ENCODE measurements at places on chromosomes 2 and 18.

GRCh38 chr2:196902828-196903227 is 23.7 kb downstream of the PGAP1 start:
- no peak for DNase-seq

DNA sequence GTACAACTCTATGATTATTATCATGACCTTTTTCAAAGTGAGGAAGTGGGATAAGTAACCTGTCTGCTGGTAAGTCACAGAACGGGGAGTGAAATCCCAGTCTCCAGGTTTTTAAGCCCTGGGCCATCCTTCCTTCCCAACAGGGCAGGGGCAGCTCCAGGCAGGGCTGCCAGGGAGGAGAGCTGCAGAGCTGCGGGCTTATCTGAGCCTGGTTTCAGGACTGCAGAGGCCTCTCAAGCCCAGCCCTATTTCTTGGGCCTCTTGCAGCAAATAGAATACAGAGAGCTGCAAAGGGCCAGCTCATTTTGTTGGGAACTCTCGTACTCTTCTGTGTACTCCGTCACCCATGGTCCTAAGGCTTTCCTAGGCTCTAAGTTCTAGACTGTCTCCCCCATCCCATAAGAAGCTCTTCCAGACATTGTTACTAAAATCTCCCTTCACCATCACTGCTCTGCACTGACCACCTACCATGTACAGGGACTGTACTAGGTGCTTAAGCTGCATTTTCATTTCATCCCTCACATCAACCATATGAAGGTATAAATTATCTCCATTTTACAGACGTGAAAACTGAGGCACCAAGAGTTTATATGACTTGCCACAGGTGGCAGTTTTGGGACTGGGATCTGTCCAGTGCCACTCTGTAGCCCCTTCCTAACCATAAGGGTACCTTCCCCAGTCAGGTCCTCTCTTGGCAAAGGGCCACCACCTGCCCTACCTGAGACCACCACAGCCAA is 3.1 kb downstream of the RAB11FIP5 start:
- DNase-seq = no peak

DNA sequence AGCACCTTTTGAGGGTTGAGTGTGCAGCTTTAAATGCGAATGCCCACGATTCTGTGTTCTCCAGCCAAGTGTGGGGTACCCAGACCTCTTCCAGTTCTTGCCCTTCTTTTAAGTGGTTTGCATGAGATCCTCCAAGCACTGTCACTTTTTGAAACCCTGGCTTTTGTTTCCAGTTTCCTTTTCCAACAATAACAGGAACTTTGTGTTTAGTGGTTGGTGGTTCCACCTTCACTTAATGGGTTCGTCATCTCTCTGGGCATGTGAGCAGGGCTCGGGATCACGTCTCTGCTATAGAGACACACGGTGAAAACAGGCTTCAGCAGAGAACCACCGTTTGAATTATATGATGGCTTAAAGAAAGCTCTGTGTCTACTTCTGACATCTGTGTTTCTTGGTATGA is 197.6 kb downstream of the LDLRAD4 start:
- DNase-seq = no peak

GRCh38 chr18:39945076-39945475 is 2010.0 kb upstream of the PIK3C3 start:
- no peak for DNase-seq

- no peak for DNase-seq
Observed at GRCh38 chr2:234705108-234705507, 208.2 kb upstream of the ARL4C start.

DNA sequence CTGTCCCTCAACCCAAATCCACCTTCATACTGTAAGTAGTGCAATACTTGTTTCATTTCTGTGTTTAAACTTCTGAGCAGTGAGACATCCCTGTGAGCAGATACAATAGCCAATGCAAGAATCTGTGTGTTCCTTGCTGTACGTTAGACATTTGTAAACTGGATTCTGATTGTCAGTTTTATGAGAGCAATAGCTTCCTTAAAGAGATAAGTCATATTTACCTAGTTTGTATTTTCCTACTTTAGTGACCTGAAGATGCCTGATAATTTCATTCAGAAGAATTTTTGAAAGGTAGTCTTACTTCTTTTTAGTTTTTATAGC is 90.7 kb downstream of the DPP4 start:
- no peak for DNase-seq

DNA sequence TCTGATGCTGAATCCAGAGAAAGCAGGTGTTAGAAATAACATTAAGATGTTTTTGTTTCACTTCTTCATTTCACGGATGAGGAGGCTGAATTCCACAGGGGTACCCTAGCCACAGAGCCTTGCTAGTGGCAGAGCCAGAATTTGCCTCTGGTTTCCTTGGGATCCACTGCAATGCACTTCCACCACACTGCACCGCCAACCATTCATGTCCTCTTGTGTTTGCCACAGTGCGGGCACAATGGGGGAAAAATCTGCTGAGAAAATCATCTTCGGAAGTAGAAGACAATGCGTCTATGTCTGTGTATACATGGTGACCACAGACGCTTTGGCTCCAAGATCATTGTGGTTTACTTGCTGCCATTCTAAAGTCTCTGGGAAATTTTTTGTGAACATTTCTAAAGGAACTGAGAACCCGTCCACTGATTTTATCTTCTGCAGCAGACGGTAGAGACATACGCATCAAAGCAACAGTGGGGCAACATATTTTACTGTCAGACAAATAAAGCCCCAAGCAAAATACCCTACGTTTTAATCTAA is 14.9 kb downstream of the ICOS start:
- DNase-seq = no peak

DNA sequence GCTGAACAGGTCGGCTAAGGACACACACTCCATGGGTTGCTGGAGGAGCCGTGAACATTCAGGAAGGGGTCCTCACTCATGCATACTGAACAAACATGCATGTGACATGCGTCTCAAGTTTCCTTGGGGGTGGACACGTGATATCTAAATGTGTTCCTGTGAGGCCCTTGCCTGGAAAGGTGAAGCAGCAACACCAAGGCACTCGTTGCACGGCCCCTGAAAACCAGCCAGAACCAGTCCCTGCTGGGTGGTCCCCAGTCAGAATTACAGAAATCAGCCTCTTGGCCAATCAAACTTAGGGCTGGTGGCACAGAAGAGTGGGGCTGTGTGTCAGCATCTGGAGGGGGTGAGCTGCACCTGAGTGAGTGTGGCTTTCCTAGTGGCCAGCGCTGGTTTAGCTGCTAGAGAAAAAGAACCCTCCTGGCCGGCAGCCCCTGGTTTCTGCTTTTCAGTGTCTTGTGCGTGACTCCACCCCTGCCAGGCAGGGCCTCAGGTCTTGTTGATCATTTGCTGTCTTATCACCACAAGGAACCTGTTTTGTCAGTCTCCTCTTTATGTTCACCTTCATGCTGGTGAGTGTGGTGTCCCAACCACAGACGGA is 3.2 kb upstream of the AQP12B start:
- DNase-seq = no peak

GRCh38 chr2:117323331-117323730 is 491.2 kb upstream of the DDX18 start:
- no peak for DNase-seq

DNA sequence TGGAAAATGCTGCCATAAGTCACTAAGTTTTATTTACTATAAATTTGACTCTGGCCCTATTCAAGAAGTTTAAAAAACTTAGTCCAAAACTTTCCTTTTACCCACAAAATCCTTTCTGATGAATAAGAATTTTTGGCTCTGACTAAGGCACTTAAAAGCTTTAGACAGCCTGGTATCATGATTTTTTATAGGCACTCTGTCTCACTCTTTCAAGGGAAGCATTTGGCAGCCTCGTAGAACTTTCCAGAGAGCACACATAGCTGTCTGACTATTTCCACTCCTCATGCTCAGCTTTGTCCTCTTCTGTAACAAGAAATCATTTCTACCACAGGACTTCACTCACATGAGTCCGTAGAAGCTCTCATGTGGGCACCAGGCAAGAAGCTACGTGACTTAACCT is 32.3 kb upstream of the XDH start:
- DNase-seq = no peak

GRCh38 chr2:98091738-98092137 is 4.8 kb downstream of the VWA3B start:
- no peak for DNase-seq

DNA sequence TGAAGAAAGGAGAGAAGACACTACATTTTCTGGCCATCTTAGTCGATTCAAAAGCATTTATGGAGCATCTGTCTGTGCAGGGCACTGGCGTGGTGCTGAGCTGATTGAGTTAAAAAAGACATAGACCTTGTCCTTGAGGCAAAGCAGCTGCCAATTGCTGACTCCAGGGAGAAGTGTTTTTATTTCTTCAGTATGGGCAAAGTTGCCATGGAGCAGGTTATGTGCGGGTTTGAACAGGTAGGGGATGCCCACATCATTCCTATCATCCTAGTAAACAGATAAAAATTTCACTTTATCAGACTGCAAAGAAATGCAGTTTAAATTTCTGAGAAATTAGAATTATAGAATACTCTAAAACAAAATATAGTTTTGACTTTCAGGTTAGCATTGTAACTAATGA is 125.8 kb downstream of the NUP35 start:
- DNase-seq = no peak

DNA sequence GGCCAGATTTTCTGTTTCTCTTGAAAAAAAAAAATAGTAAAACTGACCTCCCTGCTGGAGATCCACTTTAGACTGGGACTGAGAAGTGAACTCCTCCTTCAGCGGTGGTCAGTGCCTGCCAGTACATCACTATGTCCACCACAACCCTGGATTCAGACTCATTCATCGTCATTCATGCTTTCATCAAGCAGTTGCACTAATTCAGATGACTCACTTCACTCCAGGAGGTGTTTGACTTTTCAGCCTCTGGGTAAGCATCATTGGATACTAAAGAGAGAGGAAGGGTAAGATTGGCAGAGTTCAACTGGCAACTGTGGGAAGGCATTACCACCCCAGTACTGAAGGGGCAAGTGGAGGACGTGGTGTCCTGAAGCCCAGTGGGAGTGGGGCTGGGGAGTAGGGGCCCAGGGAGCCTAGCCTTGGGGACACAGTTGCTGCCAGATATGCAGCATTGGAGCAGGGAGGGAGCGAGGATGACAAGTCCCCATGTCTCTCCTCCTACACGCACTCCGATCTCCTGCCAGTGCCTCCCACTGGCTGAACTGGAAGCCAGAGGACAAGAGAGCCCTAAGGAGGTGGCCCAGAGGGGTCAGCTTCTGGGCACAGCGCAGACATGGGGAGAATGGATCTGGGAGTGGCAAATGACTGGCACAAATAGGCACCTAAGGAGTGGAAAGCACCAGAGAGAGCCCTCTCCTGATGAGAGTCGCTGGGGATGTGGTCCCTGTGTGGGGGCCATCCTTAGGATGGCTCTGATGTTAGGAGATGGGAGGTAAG is 111.1 kb downstream of the TGFA start:
- DNase-seq = no peak

DNA sequence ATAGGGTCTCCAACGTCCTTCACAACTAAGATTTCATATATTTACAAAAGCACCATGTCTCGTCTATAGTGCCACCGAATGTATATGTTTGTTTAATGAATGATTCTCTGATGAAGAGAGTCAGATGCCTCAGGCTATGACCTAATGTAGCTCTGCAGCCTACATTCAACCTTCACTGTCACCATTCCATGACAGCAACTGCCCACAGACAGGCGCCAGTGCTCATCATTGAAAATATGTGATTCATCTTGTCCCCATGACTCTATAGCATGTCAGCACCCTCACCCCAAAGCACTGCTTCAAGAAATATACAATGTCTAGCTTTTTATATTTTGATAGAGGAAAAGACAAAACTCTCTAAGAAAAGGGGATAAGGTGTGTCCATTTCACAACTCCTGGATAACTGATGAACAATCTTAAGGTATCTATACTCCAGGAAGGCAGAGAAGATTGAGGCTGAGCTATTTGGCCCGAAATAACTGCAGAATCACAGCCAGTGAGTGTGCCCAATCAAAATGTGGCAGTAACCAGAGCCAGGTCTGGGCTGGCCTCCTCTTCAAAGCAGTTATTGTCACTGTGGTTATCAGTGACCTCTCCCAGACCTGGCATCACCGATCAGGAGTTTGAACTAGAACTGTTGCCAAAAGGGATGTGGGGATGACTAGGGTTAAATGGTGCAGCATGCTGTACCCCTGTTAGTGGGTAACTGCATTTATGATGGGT is 246.6 kb downstream of the SETBP1 start:
- no peak for DNase-seq

GRCh38 chr2:88085099-88085498 is 17.5 kb downstream of the SMYD1 start:
- no peak for DNase-seq

- DNase-seq = no peak
Observed at GRCh38 chr2:207334624-207335371, 169.1 kb upstream of the KLF7 start.

- DNase-seq = no peak
Observed at GRCh38 chr18:63899206-63899605, 8.6 kb upstream of the SERPINB10 start.

DNA sequence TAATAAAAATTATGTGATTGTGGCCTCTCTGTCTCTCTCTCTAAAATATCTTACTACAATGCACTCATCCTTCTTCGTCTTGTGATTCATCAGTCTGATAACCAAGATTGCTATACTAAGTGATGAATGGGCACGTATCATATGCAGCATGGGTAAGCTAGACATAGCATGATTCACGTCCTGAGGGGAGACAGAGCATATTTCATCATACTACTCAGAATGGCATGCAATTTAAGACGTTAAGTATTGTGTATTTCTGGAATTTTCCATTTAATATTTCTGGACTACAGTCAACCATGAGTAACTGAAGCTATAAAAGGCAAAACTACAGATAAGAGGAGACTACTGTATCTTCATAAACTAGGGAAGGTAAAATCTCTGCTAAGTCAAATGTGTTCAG is 97.0 kb upstream of the CD226 start:
- DNase-seq = no peak

DNA sequence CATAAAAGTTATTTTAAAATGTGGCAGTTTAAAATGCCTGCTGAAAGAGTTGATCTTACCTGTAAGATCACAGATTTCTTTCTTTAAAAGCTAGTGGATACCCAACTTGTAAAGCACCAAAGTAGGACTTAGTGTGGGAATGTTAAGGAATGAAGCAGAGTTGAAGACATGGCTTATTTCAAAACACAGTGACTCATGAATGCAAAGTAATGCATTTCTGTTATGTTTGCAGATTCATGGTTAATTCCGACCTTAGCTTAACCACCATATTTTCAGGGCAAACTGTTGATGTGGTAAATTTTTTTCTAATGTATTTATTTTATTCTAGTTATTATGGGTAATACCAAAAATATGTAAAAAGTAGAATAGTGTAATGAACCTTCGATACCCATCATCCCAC is 206.8 kb upstream of the FOSL2 start:
- no peak for DNase-seq

DNA sequence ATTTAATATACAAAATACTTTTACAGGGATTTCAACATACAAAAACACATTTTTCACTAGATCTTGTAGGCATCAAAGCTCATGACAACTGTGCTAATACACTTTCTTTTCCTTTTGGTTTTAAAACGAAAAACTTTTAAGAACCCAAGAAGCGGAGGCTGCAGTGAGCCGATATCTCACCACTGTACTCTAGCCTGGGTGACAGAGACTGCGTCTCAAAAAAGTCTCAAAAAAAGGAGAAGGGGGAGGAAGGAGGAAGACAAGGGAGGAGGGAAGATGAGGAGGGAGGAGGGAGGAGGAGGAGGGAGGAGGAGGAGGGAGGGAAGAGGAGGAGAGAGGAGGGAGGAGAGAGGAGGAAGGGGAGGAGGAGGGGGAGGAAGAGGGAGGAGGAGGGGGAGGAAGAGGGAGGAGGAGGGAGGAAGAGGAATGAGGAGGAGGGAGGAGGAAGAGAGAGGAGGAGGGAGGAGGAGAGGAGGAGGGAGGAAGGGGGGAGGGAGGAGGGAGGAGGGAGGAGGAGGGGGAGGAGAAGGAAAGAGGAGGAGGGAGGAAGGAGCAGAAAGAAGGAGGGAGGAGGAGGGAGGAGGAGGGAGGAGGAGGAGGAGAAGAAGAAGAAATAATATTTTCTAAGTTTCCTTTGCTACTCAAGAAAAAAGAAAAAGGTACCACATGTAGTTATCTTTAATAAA is 13.8 kb downstream of the ROCK2 start:
- DNase-seq = no peak

Data from GM19239 (cell line).